ENCODE measurements at places on chromosomes 2 and 18. TPM values are rescaled to one million over a fixed set of nuclear protein-coding genes. Genes with fewer than 3 reads are reported as not detected.

DNA sequence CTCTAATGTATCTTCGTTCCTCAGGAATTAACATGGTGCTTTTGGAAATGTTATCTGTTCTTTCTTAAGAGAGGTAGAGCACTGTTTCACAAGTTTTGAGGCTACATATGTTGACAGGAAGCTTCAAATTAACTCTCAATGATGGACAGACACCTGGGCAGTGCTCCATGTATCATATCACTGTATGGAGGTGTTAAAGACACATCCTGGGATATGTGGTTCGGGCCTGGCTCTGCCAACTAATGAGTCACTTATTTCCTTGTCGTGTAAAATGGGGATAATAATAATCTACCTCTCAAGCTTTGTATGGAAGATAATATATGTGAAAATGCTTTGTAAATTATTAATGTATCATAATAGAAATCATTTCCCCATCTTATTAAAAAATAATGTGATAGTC, 90.2 kb downstream of the PARD3B start:
- H3K4me3 ChIP-seq = no peak overlapping the region
- H3K36me3 ChIP-seq = peaks cover 3% of the 10 kb centered on the region
- H3K4me1 ChIP-seq = no peaks in the 10 kb centered on the region
- no peak for DNase-seq

- DNase-seq = no peak
- H3K4me3 ChIP-seq = no peak overlapping the region
- peaks cover 3% of the 10 kb centered on the region for H3K27me3 ChIP-seq
Measured at GRCh38 chr2:172098650-172099471, 3.8 kb downstream of the DLX2 start.

DNA sequence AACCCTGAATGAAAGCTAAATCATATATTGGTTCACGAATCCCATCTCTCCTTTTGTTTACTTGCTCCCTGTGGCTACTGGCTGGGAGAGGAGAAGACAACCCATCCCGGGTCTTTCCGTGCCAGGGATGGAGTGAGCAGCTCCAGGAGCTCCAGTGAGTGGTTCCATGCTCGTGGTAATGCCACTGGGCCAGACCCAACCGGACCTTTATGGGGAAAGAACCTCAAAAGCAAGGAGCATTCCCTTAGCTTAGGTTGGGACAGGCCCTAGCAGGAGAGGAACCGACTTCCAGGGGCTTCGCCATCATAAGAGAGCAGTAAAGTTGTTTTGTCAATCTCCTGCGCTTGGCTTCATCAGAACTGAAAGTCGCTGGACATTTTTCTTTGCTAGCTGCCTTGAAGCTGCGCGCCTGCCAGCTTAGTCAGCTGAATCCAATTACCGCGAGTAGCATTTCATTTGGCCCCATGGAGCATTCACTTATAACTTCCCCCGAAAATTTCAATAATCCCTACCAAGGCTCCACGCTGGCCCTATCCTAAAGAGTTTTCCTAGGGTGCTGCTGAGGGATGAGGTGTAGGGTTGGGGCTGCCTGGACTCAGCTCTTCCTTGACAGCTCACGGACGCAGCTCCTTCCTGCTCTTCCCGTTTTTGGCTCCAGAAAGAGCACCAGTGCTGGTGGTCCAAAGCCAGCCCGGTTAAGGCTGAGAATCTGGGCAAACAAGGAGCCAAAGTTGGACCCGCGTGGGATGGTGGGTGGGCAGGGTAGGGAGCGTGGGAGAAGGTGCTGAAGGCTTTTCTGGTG, 4.9 kb downstream of the HOXD3 start:
- H3K36me3 ChIP-seq = no peaks in the 10 kb centered on the region
- H3K4me3 ChIP-seq = no peak overlapping the region
- H3K27ac ChIP-seq = no peak overlapping the region
- peaks cover 5% of the 10 kb centered on the region for H3K27me3 ChIP-seq

DNA sequence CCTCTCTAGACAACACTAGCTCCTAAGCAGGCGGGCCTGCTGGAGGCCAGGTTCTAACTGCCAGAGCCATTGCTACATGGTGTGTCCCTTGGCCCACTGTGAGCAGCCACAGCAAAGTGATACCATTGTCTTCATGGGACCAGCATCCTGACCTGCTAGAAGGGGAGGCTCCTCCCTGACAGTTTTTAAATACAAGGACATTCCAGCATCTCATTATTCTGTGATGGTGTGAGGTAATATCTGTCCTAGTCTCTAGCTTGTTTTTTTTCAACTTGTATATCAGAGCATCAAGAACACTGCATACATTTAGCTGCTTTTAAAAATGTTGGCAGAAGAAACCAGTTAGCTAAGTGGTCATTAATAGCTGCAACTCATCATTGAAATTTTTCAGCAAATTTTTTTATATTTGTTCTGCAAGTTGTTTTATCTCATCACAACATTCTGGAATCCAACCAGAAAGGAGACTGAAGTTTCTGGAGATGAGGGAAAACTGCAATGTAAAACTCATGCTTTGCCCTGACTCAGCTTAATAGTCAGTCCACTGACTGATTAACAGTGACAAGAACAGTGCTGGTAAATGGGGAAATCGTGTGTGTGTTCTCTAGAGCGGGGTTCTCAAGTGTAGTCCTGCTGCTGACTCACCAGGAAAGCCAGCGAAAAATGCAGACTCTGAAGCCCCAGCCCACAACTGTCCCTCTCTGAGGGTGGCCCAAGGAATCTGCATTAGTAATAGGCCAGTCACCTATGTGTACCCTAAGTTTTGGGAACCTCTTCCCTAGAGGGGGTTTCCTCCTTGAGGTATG, 17.8 kb downstream of the MAPRE3 start:
- DNase-seq = no peak
- no peaks in the 10 kb centered on the region for H3K27me3 ChIP-seq
- no peaks in the 10 kb centered on the region for H3K36me3 ChIP-seq
- no peak overlapping the region for H3K27ac ChIP-seq
- peaks cover 5% of the 10 kb centered on the region for H3K4me1 ChIP-seq

Gene TMEM182
- polyA plus RNA-seq = 0.67 TPM
